ENCODE measurements at places on chromosomes 2 and 18.

DNA sequence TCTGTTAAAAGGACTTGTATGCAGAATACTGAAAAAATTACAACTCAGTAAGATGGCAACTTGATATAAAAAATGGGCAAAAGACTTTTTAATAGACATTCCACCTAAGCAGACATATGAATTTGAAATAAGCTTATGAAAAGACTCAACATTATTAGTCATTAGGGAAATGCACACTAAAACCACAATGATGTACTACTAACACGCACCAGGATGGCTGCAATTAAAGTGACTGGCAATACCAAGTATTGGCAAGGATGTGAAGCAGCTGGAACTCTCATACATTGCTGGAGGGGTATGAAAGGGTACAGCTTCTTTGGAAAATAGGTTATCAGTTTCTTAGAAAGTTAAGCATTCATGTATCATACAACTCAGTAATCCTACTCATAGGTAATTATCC, 3.2 kb upstream of the ENOSF1 start:
- DNase-seq, result no peak

DNA sequence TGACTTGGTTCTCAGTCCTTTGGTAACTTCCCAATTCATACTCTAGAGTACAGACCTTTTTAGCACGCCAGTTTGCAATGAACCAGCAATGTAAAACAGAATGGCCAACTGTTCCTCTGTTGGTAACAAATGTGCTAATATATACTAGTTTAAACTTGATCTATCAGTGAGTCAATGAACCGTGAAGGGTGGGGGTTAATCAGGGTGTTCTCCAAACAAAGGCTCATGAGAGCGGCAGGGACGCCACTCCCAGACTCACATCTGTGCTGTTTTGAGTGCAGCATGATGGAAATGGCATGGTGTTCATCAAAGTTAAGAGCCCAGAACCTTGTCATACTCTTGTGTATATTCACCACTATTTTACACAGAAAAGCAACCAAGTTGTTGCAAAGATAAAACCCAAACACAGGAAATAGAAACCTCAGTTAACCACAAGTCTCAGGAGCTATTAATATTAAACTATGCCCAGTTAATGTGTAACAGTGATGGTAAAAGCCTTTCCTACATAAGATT, 70.3 kb downstream of the CERKL start:
- DNase-seq, result no peak

GRCh38 chr2:144950899-144951560, 431.1 kb upstream of the ZEB2 start:
- no peak for DNase-seq

DNA sequence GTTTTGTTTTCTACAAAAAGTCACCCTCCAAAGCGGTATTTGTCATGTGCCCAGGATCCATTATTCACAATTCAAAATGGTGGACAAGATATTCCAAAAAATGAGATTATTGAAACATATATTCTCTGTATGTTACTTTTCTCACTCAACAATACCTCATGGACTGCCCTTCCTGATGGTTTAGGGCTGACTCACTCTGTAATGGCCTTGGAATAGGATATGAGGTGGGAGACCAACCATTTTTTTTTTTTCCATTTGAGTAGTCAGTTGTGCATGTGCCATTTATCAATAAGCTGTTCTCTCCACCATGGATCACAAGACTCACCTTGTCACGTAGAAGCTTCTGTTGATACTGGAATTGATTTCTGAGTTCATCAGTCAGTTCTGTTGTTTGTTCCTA, 64.5 kb downstream of the LYPD6 start:
- no peak for DNase-seq

- no peak for DNase-seq
Measured at GRCh38 chr2:159051661-159052060, 83.2 kb downstream of the TANC1 start.

GRCh38 chr2:134312482-134312881, 58.6 kb downstream of the MGAT5 start:
- DNase-seq, result no peak

GRCh38 chr18:23107718-23108117, 27.6 kb upstream of the CABLES1 start:
- no peak for DNase-seq

DNA sequence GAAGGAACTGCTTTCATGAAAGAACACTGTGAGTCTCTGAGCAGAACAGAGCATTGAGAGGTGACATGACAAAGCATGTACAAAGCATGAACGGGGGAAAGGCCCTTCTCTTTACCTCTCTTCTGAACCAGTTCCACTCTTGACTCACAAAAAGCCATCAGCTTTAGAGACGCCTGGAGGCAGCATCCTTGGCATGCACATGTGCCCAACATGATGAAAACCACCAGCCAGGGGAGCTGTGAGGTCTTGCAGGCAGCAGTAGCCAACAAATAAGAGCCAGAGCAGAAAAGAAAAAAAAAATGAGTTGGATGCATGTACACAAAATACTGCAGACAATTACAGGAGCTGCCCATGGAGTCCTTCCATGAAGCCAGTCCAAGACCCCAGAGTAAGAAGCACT, 95.5 kb upstream of the AGAP1 start:
- no peak for DNase-seq

- DNase-seq, result no peak
Measured at GRCh38 chr18:63067939-63068338, 251.6 kb downstream of the BCL2 start.

- DNase-seq, result no peak
Measured at GRCh38 chr2:55827855-55828254, 95.7 kb downstream of the EFEMP1 start.

- DNase-seq, result peak; percentile 62
Measured at GRCh38 chr2:118056165-118056534, 32.1 kb upstream of the INSIG2 start.

GRCh38 chr2:153004627-153005026, 286.2 kb downstream of the ARL6IP6 start:
- DNase-seq, result no peak

DNA sequence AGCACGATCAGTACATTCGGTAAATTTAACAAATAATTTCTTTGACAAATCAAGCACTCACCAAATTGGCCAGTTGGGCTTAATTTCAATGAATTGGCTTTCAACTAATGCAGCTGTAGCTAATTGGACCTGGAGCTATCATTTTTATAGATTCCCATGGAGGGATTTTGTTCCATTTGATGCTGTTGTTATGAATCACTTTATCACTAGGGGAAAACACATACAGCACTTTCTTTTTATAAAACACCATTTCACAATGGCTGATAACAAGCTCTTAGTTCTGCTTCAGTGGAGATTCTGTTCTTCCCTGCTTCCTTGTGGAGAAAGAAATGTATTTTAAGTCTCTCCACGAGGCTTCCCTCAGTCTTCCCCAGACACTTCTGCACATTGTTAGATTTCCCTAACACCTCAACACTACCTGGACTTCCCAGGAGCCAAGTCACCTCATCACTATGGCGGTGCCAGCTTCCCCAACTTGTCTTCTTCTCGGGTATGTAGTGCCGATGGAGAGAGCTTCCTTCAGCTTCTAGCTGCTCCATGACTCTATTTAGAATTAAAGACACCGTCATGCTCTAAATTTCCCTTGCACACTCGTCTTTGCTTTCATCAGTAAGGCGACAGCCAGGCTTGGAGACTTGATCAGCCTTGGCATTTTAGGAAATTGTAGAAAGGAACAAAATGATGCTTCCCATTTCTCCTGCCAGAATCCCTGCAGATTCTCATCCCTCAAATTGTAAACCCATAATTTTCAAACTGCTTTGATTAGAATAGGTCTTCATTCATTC, 72.0 kb downstream of the INPP5D start:
- DNase-seq, result no peak

DNA sequence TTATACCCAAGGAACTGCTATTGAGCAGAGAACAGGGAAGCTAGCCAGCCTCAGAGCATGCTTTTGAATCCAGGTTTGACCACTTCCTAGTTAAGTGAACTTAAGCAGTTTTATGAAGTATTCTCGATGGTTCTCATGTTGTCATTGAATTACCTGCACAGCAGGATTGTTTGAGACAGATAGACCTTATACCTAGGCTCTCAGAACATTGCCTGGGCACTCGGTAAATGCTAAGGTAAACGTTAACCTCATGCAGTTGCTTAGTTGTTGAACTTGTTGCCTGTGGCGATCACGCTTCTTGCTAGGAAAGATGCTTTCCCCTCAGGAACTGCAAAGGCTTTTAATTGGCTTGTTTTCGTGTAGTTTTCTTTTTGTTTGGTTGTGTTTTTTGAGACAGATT, 34.0 kb upstream of the CHMP1B start:
- no peak for DNase-seq

DNA sequence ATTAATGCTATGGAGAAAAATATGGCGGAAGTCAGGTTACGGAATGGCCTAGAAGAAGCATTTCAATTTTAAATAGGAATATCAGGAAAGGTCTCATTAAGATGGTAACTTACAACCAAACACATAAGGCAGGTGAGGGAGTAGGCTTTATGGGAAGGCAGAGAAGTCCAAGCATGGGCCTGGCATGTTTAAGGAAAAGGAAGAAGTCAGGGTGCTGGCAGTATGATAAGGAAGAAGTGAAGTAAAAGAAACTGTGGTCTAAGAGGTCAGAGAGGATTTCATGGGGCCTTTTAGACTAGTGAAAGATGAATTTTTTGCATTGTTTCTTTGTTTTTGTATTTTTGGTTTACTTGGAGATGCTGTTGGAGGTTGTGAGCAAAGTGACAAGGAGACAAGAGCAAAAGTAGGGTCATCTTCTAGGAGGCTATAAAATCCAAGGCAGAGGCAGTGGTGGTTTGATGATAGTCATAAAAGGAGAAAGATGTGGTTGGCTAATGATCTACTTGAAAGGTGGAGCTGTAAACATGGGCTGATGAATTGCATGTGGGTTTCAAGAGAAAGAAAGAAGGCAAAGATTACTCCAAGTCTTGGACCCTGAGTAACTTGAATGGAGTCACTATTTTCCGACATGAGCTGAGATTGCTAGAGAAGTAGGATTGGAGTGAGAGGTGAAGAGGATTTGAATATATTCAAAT, 354.3 kb downstream of the GPD2 start:
- DNase-seq, result no peak

- no peak for DNase-seq
Measured at GRCh38 chr2:186554850-186555671, 34.8 kb upstream of the ITGAV start.

GRCh38 chr2:39311469-39311868, 67.7 kb upstream of the CDKL4 start:
- DNase-seq, result no peak

DNA sequence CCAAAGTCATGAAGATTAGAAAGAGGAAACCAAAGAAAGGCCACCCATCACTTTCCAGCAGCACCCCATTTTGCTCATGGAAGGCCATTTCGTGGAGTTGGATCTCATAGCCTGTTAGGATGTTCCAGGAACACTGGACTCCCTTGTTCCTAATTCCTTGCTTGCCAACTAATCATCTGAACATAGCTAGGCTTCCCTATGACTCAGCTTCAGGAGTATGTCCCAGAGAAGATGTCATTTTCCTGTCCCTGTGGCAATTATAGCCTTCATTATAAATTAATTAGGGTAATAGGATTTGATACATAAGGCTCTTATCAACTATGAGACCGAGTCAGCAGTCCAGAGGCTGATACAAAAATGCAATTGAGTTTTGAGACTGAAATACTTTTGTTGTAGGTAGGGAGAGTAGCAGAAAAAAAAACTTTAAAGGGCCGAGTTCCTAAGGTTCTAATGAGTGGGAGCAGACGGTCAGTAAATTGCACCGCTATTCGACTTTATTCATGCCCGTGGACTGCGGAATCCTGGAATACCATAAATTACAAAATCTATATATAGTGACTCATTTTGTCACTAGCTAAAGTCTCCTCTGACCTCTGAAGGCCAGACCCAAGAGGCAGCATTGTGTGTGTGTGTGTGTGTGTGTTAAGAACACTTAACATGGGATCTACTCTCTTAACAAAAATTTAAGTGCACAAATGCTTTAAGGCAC, 311.8 kb downstream of the FBXO15 start:
- no peak for DNase-seq

- DNase-seq, result no peak
Measured at GRCh38 chr2:23100406-23100805, 284.6 kb upstream of the KLHL29 start.

DNA sequence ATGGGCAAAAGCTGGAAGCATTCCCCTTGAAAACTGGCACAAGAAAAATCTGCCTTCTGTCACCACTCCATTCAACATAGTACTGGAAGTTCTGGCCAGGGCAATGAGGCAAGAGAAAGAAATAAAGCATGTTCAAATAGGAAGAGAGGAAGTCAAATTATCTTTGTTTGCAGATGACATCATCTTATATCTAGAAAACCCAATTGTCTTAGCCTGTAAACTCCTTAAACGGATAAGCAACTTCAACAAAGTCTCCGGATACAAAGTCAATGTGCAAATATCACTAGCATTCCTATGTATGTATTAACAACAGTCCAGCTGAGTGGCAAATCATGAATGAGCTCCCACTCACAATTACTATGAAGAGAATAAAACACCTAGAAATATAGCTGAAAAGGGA, 1579.3 kb downstream of the SUCLG1 start:
- no peak for DNase-seq

GRCh38 chr18:59202258-59202820, 17.6 kb upstream of the GRP start:
- no peak for DNase-seq

DNA sequence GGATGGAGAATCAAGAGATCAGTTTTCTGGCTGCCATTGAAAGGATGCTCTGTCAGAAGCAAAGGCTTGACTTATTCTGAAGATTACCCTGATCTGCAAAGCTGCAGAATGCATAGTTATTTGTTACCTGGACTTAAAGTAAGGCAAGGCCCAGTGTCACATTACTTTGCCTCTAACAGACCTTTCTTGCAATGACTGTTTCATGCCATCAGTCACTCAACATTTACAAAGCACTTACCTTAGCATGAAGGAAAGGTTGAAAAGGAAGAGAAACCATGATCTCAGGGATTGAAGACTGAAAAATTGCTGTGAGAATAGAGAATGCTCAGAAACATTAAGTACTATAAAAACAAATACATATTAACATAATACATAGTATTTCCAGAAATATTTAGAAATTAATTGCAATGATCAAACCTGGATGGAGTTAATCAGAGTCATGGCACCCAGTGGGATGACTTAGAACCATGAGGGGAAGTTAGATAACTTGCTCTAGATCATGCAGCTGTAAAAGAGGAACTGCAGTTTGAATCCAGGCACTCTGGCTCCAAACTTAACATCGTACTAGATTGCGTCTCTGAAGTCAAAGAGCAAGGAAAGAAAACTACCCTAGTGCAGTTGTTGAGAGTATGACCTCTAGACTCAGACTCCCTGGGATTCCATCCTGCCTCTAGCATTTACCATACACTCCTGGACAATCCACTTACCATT, 26.5 kb upstream of the FAM117B start:
- peak; percentile 69 for DNase-seq

- no peak for DNase-seq
Measured at GRCh38 chr2:223853425-223853837, 16.0 kb upstream of the AP1S3 start.
